Adrenal gland (tissue), 19 donors: ENCODE measurements at places on chromosomes 5 and 9. TPM values are rescaled to one million over a fixed set of nuclear protein-coding genes. Genes with fewer than 3 reads are reported as not detected.

DNA sequence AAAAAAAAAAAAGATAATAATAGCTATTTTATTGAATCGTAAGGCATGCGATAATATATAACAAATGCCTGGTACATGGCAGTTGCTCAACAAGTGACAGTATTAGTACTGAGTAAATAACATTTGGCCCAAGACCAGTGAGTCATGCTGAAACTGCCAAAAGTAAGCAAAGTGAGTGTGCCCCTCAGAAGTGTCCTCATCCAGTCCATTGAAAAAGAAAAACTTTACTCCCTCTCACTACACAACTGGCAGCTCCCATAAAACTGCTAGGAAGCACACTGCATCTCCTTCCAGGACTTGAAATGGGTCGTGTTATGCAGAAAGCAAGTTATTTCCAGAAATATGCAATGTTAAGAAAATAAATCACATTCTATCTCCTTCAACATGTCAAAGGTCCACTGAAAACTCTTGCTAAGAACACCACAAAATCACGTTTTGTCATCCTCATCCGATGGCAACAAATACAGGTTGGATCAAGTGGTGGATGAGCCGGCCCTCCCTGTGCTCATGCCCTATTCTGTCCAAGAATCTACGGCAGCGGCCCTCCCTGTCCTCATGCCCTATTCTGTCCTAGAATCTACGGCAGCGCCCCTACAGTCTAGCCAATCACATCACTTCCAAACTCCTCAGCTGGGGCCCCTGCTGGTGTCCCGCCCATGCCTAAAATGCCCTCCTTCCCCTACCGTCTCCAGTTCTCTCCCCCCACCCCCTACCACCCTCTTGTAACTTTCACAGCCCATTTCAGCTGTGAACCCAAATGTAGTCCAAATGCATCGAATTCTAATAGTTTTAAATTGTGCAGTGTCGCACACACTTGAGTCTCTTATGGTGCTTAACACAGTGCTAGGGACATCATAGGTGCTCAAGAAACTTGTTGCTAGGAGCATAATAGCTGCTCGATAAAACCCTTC, 12.5 kb downstream of the PTCH1 start:
- no peak for DNase-seq
- no peaks in the 10 kb centered on the region for H3K36me3 ChIP-seq
- H3K4me3 ChIP-seq = no peak overlapping the region
- H3K27ac ChIP-seq = no peak overlapping the region
- H3K27me3 ChIP-seq = no peaks in the 10 kb centered on the region

CATSPER3 gene
- 0.44 TPM for total RNA-seq

DNA sequence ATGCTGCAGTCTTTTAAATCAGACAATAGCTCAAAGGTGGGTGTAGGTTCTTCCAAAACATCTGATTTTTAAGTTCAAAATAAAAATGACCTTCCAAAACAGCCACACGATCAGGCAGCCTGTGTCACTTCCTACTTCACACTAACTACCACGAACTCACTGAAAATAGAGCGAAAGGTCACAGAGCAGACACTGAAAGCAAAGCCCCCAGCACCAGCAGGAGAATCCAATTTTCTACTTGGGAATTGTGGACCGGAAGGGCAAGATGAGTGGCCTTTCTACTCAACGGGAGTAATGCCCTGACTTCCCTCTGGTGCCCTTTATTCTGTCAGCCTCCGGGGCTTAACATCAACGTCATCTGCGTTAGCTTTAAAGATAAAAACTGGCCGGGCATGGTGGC, 107.8 kb upstream of the FAM120A start:
- no peak overlapping the region for H3K27ac ChIP-seq
- no peak overlapping the region for H3K4me3 ChIP-seq
- no peaks in the 10 kb centered on the region for H3K4me1 ChIP-seq

DNA sequence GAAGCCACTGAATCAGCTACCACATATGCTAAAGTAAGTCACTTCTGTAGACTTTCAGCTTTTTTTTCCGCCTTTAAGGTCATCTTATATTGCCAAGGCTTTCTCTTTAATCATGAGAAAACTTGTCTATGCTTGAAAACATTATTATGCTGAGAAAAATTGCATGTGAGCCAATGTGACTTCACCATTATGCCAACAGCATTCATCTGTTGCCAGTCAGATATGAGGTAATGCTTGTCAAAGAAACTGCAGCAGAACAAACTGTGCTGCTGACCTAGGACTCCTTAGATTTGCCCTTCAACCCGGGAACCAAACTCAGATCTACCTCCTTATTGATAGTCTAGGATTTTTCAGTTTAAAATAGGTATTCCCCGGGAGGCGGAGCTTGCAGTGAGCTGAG, 34.3 kb downstream of the SLC44A1 start:
- peaks cover 21% of the 10 kb centered on the region for H3K4me1 ChIP-seq
- H3K4me3 ChIP-seq = no peak overlapping the region
- DNase-seq = no peak
- no peaks in the 10 kb centered on the region for H3K27me3 ChIP-seq
- no peaks in the 10 kb centered on the region for H3K36me3 ChIP-seq

- no peaks in the 10 kb centered on the region for H3K36me3 ChIP-seq
- DNase-seq = no peak
- no peaks in the 10 kb centered on the region for H3K4me1 ChIP-seq
- no peaks in the 10 kb centered on the region for H3K27me3 ChIP-seq
These were observed 130.7 kb upstream of the MINAR2 start for GRCh38 chr5:129617206-129617605.
